ENCODE measurements at places on chromosomes 16 and 17.
A peak's percentile ranks its signal among the peaks of the same experiment; 100 is the strongest.

GRCh38 chr17:73799781-73800627, 155.8 kb upstream of the SDK2 start:
- DNase-seq, result no peak

DNA sequence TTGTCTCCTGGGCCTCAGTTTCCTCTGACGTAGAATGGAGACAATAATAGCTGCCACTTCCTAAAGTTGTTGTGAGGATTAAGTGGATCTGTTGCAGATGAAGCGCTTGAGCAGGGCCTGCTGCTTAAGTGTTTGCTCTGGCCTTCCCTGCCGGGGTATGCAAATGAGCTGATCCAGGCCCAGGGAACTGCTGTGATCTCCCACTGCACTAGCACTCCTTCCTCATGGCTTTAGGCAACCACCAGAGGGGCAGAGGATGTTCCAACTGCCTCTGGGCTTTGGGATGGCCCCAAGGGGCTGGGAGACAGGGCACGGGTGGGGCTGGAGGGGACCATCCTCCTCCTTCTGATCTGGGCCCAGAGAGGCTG, 6.2 kb downstream of the SBK1 start:
- DNase-seq, result no peak

DNA sequence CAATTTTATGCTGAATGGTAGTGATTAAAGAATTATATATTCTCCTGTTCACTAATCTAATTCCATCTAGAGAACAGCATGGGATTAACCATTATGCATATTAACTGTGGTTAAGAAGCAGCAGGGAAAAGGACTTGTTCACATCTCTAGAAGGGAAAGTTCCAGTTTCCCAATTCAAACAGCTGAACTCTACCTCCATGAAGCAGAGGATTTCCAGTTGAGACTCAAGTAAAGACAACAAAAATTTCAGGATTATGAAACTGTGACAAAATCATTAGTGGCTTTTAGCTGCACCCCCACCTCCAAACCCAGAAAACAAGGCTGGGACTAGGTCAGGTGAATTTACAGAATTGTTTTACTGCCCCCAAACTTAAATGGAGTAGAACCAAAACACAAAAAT, 73.6 kb downstream of the USP32 start:
- no peak for DNase-seq

DNA sequence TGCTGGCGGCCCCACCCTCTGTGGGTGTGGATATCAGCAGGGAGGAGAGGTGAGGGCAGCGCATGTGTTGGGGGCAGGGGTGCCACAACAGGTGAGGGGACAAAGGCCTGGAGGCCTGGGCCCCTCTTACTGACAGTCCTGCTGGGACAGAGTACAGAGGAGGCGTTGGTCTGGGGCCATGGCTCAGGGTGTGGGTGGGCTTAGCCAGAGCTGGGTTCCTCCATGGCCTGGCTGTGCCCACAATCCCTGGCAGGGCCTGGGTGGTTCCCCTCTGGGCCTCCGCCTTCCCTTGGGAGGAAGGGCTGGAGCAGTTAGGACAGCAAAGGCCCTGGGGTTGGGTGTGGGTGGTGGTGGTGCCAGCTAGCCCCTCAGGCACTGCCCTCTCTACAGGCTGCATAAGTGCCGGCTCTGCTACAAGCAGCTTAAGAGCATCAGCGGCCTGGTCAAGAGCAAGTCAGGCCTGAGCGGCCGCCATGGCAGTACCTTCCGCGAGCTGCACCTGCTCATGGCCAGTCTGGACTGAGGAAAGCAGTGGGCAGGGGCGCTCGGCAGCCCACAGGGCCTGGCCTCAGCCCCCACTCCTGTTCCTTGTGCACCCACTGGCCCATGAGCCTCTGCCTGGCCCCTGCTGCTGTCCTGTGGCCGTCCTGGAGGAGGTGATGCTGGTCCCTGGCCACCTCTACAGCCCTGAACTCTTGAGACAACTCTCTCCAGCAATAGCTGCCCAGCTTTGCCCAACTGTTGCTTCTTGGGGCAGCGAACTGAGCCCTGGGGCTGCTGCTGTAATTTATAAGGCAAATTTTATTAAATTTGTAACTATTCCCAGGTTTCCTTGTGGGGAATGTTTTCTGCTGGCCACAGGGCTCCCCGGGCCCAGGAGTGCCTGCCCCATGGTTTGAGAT, 21.1 kb downstream of the KATNB1 start:
- DNase-seq, result no peak

DNA sequence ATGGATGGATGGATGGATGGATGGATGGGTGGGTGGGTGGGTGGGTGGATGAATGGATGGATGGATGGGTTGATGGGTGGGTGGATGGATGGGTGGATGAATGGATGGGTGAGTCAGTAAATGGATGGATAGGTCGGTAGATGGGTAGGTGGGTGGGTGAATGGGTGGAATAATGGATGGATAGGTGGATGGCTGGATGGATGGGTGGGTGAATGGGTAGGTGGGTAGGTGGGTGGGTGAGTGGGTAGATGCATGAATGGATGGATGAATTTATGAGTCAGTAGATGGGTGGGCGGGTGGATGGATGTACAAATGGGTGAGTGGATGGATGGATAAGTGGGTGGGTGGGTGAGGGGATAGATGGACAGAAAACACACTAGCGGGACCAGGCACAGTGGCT, 4.9 kb downstream of the ZG16B start:
- no peak for DNase-seq

- peak; percentile 35 for DNase-seq
These were observed 6.8 kb upstream of the ITGAD start for GRCh38 chr16:31386157-31386984.

DNA sequence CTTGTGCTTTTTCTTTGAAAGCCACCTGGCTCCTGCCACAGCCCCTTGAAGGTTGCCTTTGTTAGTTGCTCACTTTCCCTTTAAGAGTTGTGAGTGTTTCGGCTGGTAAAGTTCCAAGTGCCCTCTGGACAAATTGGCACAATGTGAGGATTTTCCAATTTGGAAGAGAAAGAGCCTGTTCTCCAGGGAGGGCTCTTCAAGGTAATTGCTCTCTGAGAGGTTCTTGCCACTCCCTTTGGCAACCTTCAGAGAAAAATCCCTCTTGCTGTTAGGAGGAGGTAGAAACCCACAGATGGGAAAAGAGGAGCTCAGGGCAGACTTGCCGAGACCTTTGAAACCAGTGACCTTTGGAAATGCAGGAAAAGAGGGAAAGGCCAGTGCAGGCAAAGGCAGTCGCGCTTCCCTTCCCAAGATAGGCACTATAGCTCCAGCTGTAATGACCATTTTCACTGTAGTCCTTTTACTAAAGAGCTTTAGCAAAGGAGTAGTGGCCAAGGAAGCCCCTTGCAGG, 49.0 kb upstream of the AKAP1 start:
- no peak for DNase-seq

GRCh38 chr17:72053449-72053848, 67.4 kb upstream of the SOX9 start:
- no peak for DNase-seq

DNA sequence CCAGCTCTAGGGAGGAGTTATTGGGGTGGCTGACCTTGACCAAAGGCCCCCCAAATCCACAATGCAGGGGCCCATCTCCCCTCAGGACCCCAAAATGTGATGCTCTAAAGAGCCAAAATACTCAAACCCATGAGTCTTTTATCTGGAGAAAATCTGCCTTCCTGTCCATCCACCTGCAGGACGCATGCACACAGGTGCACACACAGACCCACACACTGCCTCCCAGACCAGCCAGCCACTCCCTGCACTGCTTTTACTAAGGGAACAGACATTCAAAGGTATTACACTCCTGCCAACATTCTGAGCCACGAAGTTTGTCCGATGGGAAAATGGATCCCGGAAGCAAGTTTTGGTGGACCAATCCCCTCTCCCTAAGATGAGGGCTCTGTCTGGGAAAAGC, 76.1 kb upstream of the CDH5 start:
- DNase-seq, result no peak

DNA sequence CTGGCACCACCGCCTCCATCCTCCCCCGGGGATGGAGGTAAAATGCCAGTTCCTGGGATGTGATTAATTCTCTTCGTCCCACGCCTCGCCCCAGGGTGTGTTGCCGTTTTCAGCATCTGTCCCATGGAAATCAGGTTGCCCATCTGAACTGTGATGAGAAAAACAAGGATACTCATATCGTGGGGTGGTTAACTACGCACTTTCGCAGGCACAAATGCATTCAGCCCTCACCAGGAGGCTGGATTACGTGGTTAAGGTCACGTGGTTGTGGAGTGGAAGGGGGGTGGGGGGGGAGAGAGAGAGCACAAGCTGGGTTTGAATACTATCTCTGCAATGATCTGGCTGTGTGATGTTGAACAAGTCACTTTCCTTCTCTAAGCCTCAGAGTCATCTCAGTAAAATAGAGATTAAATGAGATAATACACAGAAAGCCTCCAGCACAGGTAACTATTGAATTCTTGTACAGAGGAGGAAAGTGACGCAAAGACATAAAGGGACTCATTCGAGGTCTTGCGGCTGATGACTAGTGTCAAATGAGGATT, 74.7 kb downstream of the BMERB1 start:
- no peak for DNase-seq

DNA sequence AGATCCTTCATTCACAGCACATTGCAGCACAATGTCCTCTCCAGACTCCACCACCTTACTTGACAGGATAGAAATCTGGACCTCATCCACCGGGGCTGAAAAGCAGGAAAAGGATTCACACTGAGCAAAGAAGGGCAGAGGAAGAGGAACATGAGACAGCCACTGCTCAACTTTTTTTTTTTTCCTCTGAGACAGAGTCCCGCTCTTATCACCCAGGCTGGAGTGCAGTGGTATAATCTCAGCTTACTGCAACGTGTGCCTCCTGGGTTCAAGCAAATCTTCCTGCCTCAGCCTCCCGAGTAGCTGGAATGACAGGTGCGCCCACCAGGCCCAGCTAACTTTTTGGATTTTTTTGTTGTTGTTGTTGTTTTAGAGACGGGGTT, 34.4 kb downstream of the PECAM1 start:
- no peak for DNase-seq

GRCh38 chr17:33124871-33125551, 133.4 kb downstream of the SPACA3 start:
- DNase-seq, result no peak

DNA sequence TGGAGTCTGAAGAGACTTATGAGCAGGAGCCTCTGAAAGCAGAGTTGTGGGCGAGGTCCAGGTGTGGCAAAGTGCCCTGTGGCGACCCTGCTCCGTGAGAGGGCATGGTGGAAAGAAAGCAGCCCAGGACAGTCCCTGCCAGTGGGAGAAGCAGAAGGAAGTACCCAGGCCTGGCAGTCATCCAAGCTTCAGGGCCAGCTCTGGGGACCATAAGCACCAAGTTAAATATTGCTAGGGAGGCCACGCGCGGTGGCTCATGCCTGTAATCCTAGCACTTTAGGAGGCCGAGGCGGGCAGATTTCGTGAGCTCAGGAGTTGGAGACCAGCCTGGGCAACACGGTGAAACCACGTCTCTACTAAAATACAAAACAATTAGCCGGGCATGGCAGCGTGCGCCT, 4.9 kb upstream of the ASGR1 start:
- DNase-seq, result no peak

DNA sequence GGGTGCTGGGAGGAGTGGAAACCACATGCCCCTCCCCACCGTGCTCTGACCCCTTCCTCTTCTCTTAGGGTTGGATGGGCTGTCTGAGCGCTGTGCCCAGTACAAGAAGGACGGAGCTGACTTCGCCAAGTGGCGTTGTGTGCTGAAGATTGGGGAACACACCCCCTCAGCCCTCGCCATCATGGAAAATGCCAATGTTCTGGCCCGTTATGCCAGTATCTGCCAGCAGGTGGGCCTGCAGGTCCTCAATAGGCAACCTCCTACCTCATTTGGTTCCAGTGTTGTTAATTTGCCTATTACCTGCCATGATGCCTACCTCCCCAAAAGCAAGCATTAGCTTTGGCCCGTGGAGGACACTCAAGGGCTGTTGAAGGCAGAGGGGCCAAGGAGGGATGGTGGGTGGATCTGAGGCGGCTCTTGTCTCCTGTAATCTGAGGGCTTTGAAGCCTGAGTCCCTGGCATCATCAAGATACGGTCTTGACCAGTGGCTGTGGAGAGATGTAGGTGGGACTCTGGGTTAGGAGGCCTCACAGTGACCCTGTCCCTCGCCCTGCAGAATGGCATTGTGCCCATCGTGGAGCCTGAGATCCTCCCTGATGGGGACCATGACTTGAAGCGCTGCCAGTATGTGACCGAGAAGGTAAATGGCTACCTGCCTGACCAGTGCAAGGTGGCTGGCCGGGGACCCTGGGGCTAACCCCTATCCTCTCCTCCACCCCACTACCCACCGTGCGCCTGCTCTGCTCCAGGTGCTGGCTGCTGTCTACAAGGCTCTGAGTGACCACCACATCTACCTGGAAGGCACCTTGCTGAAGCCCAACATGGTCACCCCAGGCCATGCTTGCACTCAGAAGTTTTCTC, 3.4 kb downstream of the ALDOA start:
- DNase-seq, result peak; percentile 49

DNA sequence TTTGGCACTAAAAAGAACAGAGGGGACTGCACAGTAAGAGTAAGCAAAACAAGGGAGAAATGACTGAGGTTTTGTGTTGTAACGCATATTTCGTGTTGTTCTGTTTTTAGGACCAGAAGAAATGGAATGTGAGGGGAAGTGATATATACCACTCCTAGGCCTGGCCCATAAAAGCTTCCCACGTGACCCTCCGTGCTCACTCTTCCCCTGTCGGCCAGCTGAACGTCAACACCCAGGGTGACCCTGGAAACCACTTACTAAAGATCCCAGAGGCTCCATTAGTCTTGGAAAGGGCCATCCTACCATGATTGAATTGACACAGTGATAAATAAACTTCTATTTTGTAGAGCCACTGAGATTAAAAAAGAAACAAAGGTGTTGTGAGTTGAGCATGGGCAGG, 79.8 kb downstream of the HELZ start:
- DNase-seq, result peak; percentile 26

DNA sequence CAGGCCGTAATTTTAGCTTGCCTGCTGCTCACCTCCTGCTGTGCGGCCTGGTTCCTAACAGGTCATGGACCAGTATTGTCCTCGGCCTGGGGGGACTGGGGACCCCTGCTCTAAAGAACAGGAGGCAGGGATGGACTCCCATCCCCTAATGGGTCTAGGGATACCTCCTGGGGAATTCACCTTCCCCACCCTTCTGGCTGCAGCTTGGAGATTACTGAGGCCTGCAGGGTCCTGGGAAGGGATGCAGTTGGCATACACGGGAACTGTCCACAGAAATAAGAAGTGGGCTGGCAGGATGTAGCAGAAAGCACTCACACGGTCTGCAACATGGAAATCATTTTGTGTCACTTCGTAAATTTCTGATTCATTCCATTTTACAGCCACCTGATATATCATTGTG, 123.0 kb downstream of the C16orf95 start:
- DNase-seq, result no peak
